ENCODE measurements at places on chromosomes 11 and 22. TPM values are rescaled to one million over a fixed set of nuclear protein-coding genes. Genes with fewer than 3 reads are reported as not detected.
A peak's percentile ranks its signal among the peaks of the same experiment; 100 is the strongest.

BMAL1 gene
- total RNA-seq, result 7.8 TPM

DNA sequence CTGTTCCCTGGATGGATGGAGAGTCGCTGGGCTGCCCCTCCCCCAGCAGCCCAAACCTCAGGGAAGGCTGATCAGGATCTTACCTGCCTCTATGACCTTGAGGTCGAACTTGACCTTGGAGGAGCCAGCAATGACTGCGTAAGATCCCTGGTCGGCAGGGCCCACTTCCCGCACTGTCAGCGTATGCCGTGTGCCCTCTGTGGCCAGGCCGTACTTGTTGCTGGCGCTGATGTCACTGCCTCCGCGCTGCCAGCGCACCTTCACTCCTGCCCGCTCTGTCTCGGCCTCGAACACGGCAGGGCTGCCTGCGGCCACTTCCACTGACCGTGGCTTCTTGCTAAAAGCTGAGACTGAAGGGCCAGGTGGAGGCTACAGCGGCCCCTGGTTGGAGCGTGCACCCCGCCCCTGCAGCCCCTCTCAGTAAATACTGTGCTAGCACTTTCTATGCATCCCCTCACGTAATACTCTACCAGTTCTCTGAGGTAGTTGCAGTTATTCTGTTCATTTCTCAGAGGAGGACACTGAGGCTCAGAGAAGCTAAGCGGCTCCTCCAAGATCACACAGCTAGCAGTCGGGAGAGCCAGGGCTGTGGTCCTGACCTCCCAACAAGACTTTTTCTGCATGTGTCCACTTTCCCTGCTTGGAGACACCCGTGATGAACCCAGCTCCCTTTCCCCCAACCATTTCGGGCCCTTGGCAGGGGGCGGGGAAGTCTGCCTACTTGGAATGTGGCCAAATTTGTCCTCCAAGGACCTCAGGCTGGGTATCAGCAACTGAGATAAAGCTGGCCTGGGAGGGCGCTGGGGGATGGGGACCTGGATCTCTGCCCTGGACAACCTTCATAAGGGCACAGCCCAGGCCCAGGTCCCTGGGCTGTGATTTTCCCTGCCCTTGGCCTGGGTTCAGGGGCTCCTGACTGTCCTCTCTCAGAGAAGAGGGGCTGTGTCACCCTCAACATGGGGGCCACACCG is 1.1 kb downstream of the MYBPC3 start:
- DNase-seq, result no peak
- H3K27me3 ChIP-seq, result no peaks in the 10 kb centered on the region
- H3K4me3 ChIP-seq, result no peak overlapping the region
- H3K27ac ChIP-seq, result no peak overlapping the region
- H3K36me3 ChIP-seq, result no peaks in the 10 kb centered on the region
- peaks cover 7% of the 10 kb centered on the region for H3K4me1 ChIP-seq

SLCO2B1 gene
- not detected for total RNA-seq

DNA sequence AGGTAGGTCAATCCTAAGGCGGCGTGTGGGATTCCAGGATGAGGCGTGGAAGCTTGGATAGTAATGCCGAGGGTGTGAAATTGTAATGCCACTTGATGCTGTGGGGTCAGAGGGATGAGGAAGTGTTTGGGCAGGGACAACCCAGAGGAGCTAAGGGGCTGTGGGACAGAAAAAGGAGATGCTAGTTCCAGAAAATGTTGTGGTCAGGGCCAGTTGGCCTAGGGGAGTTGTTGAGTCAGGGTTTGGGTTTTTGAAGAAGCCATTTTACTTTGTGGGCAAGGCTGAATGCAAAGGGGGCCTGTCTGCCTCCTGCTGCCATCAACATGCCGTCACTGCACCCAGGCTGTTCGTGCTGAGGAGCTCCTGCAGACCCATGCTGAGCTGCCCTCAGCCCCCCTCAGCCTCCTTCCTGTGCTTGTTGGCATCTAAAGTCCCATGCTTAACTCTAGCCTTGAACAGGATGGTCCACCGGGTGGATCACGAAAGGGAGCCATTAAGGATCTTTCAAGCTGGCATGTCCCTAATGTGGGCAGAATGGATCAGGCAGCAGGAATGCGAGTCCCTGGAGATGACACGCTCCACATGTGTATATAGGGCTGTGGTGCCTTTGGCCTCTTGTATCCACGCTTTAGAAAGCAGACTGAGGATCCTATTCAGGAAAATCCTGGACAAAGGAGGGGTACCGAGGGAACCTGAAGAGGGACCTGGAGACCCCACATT is 2.1 kb downstream of the C11orf16 start:
- no peak overlapping the region for H3K4me3 ChIP-seq
- H3K36me3 ChIP-seq, result no peaks in the 10 kb centered on the region
- no peak overlapping the region for H3K27ac ChIP-seq
- H3K27me3 ChIP-seq, result no peaks in the 10 kb centered on the region

KCTD14 gene
- 19.1 TPM for total RNA-seq

- DNase-seq, result no peak
- peaks cover 52% of the 10 kb centered on the region for H3K4me1 ChIP-seq
- no peaks in the 10 kb centered on the region for H3K27me3 ChIP-seq
- 0 out of 2 replicates have a peak overlapping the region, but pooled peaks have one; percentile 10 for H3K4me3 ChIP-seq
- no peaks in the 10 kb centered on the region for H3K36me3 ChIP-seq
Observed at GRCh38 chr11:12707500-12707880, 33.3 kb downstream of the TEAD1 start.

NOX4 gene
- total RNA-seq, result 2.6 TPM

GRCh38 chr22:46500201-46500600 is 37.2 kb downstream of the CELSR1 start:
- H3K27ac ChIP-seq, result no peak overlapping the region
- peak; percentile 94 for DNase-seq
- 0 out of 2 replicates have a peak overlapping the region, but pooled peaks have one; percentile 18 for H3K4me3 ChIP-seq
- H3K27me3 ChIP-seq, result no peaks in the 10 kb centered on the region
- H3K36me3 ChIP-seq, result no peaks in the 10 kb centered on the region

SCGB1A1 gene
- not detected for total RNA-seq

DNAJB7 gene
- not detected for total RNA-seq

DNA sequence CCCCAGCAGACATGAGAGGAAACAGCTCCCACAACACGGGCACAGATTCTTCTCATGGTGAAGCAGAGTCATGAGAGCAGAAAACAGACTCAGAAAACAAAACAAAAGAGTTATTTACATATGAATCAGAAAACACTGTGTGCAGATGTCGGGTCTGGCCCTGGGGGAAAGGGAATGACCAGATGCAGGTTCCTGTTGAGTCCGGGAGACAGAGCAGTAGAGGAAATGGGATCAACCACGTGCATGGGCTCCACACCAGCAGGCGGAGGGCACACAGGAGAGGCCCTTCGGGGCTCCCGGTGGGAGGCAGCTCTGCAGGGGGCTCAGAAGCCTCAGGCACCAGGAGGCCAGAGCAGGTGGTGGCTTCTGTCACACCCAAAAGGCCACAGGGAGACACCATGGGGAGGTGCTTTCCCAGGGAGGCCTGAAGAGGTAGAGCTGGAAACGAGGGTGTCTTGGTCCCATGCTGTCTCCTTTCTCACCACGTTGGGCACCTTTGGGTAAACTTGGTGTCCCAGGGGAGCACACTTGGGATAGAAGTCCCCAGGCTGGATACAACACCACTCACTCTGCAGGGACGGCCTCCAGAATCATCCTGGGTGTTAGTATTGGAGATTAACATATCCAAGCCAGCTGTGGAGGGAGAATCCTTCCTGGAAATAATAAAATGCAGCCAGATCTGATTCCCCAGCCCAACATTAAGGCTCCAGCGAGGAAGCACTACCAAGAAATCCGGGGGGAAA is 764.7 kb downstream of the BRD1 start:
- no peak overlapping the region for H3K4me3 ChIP-seq
- no peak overlapping the region for H3K27ac ChIP-seq
- H3K4me1 ChIP-seq, result no peaks in the 10 kb centered on the region

- DNase-seq, result no peak
- H3K4me3 ChIP-seq, result peak within 1 kb of the TSS; percentile 51
- no peak within 1 kb of the TSS for H3K27ac ChIP-seq
- H3K4me1 ChIP-seq, result no peaks in the 10 kb centered on the region
- no peaks in the 10 kb centered on the region for H3K36me3 ChIP-seq
Observed at GRCh38 chr11:278001-278951, at the start of gene NLRP6. Gene NLRP6 (plus strand): TSS chr11:278407. CDS start chr11:278570, 163 bp downstream.

- H3K4me1 ChIP-seq, result no peaks in the 10 kb centered on the region
- no peak overlapping the region for H3K4me3 ChIP-seq
- no peak overlapping the region for H3K27ac ChIP-seq
Observed at GRCh38 chr11:133821776-133822175, 23.5 kb downstream of the SPATA19 start.

DNA sequence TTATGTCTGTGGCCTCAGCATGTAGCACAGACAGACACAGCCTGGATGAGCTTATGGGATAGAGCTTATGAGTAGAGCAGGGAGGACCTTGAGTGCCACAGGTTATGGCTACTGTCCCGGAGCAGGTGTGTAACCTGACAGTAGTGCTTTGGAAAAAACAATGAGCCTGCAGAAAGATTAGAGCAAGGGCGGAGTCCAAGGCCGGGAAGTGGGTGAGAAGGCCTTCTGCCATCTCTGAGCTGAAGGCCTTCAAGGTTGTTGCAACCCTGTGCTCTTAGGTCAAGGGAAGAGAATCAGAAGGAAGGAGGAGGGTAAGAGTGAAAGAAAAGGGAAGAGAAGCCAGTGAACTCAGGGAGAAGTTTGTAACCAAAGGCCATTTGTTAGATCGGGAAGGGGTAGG is 3.9 kb upstream of the TAGLN start:
- DNase-seq, result no peak
- H3K4me3 ChIP-seq, result no peak overlapping the region
- H3K4me1 ChIP-seq, result peaks cover 22% of the 10 kb centered on the region
- H3K36me3 ChIP-seq, result no peaks in the 10 kb centered on the region
- no peaks in the 10 kb centered on the region for H3K27me3 ChIP-seq
